ENCODE measurements at places on chromosomes 16 and 17.

- no peak for DNase-seq
Observed at GRCh38 chr17:39167476-39167875, 1.5 kb upstream of the ARL5C start.

GRCh38 chr16:87970186-87970585 is 19.0 kb downstream of the BANP start:
- no peak for DNase-seq

DNA sequence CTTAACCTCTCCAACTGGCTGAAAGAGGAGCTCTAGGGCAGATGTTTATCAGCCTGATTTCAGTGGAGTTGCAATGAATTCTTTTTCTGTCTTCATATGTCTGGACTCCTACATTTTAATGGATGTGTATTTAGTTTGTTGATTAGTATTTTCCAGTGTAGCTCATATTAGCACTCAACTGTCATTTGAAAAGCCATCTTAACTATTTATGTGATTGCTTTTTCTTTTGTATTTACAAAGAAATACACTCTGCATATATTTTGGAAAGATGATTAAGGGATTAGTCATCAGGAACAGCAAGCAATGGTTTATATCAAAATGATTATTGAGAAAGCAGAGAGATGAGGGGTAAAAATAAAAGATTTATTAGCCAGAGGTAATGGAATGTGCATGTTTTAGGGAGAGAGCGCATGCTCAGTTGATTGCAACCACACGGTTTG is 71.1 kb downstream of the WWOX start:
- DNase-seq: no peak

DNA sequence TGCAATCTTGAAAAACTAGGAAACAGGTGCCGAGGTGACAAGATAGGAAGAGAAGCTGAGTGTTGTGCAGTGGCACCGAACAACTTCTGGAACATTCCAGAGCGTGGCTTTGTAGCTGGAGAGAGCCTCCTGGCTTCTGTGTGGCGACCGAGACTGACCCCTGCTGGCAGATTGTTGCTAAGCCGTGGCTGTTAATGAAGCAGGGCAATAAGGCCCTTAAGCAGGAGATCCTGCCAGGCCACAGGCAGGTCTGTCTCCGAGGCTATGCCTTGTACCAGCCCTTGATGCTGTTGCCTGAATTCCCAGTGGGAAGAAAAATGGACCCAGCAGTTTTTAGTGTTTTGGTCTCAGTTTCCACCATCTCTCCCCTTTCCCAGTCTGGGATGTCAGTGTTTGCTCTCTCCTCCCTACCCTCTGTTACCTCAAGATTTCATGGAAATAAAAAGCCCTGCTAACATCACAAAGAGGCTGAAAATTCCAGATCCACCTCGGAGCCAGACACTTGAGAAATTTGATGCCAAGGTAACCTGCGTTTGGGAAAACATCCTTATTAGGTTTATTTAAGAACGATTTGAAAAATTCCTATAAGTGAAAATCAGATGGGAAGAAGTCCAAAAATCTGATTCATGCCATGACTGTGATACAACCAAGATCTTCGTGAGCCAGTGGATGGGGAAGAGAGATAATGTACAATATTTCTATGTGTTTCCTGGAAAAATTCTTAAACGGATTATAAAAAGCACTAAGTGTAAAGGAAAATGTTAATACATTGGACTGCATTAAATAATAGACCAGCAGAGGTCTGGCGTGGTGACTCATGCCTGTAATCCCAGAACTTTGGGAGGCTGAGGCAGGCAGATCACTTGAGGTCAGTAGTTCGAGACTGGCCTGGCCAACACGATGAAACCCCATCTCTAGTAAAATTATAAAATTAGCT is 265.1 kb downstream of the PRKCA start:
- no peak for DNase-seq

GRCh38 chr17:37532756-37533155 is 43.1 kb downstream of the DUSP14 start:
- no peak for DNase-seq

DNA sequence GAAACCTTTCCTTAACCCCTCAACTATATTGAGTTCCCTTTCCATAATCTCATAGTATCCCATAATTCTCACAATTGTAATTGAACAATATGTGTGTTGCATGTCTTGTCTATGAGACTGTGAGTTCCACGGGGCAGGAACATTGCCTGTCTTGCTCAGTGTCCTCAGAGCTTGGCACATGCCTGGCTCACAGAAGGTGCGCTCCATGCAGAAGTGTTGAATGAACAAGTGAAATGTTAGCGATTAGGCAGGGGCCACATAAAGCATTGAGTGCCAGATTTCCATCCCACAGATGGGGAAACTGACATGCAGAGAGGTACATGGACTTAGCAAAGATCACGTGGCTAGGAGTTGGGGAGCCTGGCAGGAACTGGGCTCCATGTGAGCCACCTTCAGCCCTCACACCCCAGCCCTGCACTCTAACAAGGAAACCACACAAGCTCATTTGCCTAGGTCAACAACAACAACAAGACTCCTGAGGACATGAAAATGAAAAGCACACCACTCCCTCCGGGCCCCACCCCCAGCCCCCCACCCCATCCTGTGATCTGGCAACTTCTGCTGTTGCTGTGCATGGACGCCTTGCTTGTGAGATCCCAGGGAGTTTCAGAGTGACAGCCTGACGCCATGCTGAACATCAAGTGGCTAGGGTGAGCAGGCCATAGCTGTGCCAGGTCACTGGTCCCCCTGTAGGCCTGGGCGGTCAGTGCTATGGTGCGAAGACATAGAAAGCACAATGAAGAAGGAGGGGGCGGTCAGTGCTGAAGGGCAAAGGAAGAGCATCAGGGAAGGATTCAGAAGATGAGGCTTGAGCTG is 5.0 kb downstream of the PIK3R5 start:
- no peak for DNase-seq

- DNase-seq: no peak
Observed at GRCh38 chr17:42699415-42699740, 17.0 kb downstream of the CNTNAP1 start.

- no peak for DNase-seq
Observed at GRCh38 chr17:81337476-81337879, 42.4 kb upstream of the SLC38A10 start.

DNA sequence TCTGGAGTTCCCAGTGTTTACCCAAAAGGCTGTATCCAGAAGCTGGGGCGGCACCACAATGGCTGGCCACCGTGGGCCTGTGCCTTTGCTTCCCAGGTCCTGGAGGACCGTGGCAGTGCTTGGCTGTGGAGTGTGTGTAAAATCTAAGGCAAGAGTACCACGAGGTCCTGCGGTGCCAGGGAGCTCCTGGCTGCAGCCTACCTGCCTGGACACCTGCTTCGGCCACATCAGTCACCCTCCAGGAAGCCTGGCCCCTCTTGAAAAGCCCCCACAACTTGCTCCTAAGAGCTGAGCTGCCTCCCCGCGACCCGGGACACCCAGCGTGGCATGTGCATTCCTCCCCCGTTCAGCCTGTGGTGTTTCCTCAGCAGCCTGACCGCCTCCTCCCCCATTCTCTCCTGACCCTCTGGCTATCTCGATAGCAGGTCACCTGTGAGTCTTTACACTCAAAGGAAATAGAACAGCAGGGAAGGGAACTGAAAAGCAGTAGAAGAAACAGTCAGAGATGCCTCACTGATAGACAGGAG is 7.9 kb downstream of the TIMM22 start:
- DNase-seq: no peak

- no peak for DNase-seq
Observed at GRCh38 chr17:11780621-11781020, 182.4 kb downstream of the DNAH9 start.

- no peak for DNase-seq
Observed at GRCh38 chr17:61443475-61443882, 8.7 kb upstream of the TBX4 start.

- DNase-seq: no peak
Observed at GRCh38 chr16:85206472-85207356, 94.4 kb upstream of the CIBAR2 start.

Measured in NCI-H1436 treated with DMSO at 0.1 percent for 48 hours (cell line).